Activated CD4-positive, alpha-beta T cell treated with anti-CD3 and anti-CD28 coated beads, Interleukin-2, amount 10 ng/mL, durations not matched to agents 24 days and 14 days (primary cell): ENCODE measurements at places on chromosomes 5 and 9.

DNA sequence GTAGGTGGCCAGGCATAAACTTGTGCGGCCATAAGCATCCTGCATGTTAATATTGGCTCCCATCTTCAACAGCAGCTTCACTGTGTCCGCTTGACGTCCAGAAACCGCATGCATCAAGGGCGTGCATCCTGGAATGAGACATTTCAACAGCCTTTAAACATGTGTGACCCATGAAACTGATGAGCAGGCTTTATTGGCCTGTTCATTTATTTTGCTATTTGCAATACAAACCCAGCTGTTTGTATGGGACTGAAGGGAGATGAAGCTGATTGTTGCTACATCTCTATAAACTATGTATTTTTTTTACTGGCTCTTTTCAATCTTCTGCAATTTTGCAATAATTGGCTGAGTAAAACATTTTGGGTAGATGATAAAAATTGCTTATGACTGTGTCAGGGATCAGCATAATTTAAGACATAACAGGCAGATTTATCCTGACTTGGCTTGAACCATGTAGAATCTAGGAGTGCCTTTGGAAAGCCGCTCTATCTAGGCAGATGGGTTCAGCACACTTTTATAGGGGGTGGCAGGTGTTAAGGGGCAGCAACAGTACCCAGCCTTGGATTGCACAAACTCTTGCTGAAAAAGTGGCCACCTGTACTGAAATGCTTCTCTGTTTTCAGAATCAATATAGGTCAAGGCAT lies 56.9 kb downstream of the ANKRD55 start:
- no peak overlapping the region for H3K4me3 ChIP-seq
- no peaks in the 10 kb centered on the region for H3K36me3 ChIP-seq
- peaks cover 12% of the 10 kb centered on the region for H3K4me1 ChIP-seq

DNA sequence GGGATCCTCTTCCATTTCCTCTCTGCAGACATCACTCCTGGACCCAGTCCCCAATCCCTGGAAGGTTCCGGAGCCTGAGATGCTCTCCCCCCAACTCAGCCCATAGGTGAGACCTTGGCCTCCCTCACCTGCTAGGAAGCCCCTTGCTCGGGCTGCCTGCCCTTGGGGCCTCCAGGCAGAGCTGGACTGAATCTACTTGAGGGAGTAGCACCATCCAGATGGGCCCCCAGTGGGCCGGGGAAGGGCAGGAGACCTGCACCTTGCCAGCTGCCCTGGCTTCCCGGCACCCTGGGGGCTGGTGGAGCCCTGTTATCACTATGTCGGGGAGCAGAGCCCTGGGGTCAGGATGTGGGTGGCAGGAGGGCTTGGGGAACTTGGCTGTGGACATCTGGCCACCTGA lies 26.9 kb upstream of the TMEM250 start:
- H3K27me3 ChIP-seq, result no peaks in the 10 kb centered on the region
- no peak overlapping the region for H3K27ac ChIP-seq
- no peaks in the 10 kb centered on the region for H3K4me1 ChIP-seq
- no peaks in the 10 kb centered on the region for H3K36me3 ChIP-seq
- no peak for DNase-seq

- H3K36me3 ChIP-seq, result peaks cover 2% of the 10 kb centered on the region
- H3K27me3 ChIP-seq, result no peaks in the 10 kb centered on the region
- H3K4me1 ChIP-seq, result no peaks in the 10 kb centered on the region
- DNase-seq, result no peak
- H3K4me3 ChIP-seq, result no peak overlapping the region
These were observed 161.6 kb downstream of the NR3C1 start for GRCh38 chr5:143241892-143242291.

- H3K27me3 ChIP-seq, result no peaks in the 10 kb centered on the region
- H3K27ac ChIP-seq, result no peak overlapping the region
- H3K4me1 ChIP-seq, result peaks cover 9% of the 10 kb centered on the region
- no peak overlapping the region for H3K4me3 ChIP-seq
- no peaks in the 10 kb centered on the region for H3K36me3 ChIP-seq
These were observed 25.0 kb downstream of the ECM2 start for GRCh38 chr9:92510747-92511146.

GRCh38 chr9:95819636-95820035 lies 55.9 kb upstream of the ERCC6L2 start:
- H3K27ac ChIP-seq, result no peak overlapping the region
- no peak for DNase-seq
- H3K4me1 ChIP-seq, result peaks cover 28% of the 10 kb centered on the region
- peaks cover 8% of the 10 kb centered on the region for H3K36me3 ChIP-seq
